Activated T-helper 1 cell treated with Interleukin-2 at 50 U/mL for 16 hours (primary cell): ENCODE measurements at places on chromosomes 3 and 15.

DNA sequence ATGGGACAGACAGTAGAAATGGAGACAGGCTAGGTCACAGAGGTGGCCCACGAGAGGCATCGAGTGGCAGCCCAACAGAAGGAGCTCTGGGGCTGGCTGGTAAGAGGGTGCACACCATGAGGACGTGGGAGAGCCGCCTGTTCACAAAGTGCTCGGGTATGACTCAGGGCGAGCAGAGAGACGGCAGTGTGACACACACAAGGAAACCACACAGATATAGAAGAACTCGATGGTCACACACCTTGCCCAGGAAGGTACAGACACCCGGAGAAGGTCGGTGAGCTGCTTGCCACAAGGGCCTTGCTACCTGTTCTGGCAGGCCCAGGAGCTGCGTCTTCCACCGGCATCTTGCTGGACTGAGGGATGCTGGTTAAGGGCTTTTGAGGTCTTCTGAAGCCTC is 50.2 kb downstream of the CA12 start:
- DNase-seq, result no peak

DNA sequence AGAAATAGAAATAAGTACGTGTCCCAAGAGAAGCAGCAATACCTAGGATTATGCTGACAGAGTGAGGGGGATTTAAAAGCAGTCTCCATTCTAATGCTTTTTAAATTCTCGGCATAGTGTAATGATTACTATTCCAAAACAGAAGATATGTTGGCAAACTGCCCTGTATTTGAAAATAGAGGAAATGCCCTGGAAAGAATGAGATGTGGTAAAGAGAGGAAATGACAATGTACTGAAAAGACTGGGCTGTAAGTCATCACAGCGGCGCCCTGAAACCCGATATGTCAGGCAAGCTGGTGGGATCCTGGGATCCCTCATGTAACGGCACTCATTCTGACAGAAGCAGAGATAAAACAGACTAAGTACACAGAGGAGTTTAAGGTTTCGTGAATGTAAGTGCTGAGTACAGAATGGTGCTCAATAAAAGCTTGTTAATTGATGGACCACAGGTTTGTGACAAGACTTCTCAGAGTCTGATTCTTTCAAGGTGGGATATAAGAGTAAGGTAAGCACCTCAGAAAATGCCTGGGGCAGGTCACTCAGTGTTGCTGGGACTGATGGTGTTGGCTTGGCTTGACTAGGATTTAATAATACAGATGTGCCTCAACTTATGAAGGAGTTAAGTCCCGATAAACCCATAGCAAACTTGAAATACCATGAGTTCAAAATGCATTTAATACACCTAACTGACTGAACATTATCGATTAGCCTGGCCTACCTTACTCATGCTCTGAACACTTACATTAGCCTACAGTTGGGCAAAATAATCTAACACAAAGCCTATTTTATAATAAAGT is 91.4 kb downstream of the NFKBIZ start:
- no peak for DNase-seq

- no peak for DNase-seq
These were observed 192.5 kb upstream of the CGNL1 start for GRCh38 chr15:57183614-57184344.

DNA sequence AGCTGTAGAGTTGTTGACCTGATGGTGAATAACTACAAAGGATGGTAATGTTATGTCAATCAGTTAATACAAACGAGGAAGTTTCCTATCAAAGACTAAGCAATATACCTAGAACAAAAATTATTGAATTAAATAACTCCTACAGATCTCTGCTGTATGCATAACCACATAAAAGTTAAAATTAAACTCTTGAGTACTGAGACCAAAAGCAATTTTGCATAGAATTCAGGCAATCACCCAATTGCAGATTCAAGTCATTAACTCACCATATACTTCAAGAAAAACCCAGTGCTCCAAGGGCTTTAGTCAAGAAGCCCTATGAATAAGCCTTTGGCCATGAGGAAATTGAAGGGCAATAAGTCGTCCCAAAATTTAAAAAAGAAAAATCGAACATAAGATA is 518.8 kb downstream of the MECOM start:
- no peak for DNase-seq

- no peak for DNase-seq
These were observed 37.1 kb downstream of the EIF4E3 start for GRCh38 chr3:71688121-71688520.

- no peak for DNase-seq
These were observed 22.2 kb downstream of the MRPS25 start for GRCh38 chr3:15042936-15043335.

- DNase-seq, result no peak
These were observed 22.6 kb upstream of the RASGRP1 start for GRCh38 chr15:38587214-38587613.

GRCh38 chr3:177145954-177146353 is 51.3 kb downstream of the TBL1XR1 start:
- no peak for DNase-seq

GRCh38 chr3:133460809-133461208 is 61.0 kb downstream of the BFSP2 start:
- no peak for DNase-seq

DNA sequence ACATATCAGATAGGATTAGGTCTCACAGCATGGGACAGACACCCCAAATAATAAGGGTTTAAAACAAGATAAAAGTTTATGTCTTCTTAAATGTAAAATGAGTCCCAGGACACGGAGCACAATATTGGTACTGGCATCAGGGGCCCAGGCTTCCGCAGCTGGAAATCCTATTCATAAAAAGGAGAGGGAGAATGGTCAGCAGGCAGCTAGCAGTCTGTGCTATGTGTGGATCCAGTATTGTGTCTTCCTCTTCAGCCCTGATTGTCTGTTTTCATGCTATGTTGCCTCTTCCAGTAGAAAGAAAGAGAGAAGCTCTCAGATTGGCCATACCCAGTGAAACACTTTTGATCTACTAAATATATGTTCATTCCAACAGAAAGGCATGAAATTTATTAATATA is 319.3 kb upstream of the SLCO3A1 start:
- DNase-seq, result no peak

DNA sequence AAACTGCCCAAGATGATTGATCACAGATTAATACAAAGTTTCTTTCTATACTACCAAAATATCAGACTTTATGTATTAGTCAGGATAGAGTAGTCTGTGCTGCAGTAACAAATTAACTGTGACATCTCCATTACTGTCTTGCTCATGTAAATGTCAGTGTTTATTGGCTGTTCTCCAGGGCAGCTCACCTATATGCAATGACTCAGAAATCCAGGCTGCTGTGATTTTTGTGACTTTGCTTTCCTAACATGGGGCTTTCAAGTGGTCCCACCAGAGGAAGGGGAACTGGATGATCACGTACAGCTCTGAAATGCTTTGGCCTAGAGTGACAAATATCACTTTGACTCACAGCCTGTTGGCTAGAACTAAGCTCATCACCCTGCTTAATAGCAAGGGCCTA is 12.9 kb downstream of the PLS1 start:
- DNase-seq, result no peak

- DNase-seq, result no peak
These were observed 10.7 kb downstream of the CNTN6 start for GRCh38 chr3:1103525-1103924.

DNA sequence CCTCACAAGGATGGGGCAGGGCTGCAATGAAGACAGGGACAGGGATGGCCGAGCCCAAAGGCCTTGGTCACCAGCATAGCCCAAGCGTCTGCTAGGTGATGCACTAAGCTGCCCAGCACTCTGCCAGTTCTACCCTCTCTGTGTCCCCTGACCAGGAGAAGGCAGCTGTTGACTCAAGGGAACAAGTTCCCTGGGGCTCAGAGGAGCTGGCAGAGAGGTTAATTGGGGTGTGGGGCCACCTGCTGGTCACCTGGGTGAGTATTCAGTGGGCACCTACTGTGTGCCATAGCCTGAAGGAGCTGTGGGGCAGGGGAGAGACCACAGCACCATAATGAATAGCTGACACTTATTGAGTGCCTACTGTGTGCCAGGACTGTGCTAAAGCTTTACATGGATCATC is 22.0 kb upstream of the DOCK3 start:
- DNase-seq, result peak; percentile 29

GRCh38 chr3:46856576-46857471 is 6.4 kb downstream of the MYL3 start:
- no peak for DNase-seq

DNA sequence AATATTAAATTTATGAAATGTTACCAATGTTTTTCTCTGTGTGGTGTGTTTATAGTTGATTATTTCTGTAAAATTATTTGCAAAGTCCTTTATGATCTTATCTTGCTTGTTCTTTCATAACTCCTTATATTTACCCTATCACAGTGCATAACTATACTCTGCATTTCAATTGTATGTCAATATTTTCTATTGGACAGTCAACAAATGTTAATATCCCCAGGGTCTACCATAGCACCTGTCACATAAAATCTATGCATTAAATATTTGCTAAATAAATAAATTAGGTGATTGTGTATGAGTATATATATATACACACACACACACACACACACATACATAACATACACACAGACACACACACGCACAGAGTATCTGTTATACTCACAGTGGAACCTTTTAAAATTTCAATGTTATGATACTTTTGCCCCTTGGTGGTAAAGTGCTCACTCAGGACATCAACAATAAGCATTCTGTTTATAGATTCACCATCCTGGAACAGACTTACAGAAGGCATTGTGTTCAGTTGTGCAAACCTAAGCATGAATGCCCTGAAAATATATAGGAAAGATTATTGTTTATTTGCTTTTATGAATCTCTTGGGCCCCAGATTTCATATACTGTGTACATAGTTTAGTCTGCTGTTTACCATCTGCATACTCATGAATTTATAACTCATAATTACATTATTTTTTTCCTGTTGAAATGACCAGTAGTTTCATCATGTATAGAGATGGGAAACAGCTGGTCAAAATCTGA is 443.7 kb downstream of the EPHA6 start:
- DNase-seq, result no peak

GRCh38 chr3:176415661-176416295 is 781.5 kb downstream of the TBL1XR1 start:
- no peak for DNase-seq

GRCh38 chr3:181698263-181698954 is 13.3 kb upstream of the SOX2 start:
- DNase-seq, result no peak

DNA sequence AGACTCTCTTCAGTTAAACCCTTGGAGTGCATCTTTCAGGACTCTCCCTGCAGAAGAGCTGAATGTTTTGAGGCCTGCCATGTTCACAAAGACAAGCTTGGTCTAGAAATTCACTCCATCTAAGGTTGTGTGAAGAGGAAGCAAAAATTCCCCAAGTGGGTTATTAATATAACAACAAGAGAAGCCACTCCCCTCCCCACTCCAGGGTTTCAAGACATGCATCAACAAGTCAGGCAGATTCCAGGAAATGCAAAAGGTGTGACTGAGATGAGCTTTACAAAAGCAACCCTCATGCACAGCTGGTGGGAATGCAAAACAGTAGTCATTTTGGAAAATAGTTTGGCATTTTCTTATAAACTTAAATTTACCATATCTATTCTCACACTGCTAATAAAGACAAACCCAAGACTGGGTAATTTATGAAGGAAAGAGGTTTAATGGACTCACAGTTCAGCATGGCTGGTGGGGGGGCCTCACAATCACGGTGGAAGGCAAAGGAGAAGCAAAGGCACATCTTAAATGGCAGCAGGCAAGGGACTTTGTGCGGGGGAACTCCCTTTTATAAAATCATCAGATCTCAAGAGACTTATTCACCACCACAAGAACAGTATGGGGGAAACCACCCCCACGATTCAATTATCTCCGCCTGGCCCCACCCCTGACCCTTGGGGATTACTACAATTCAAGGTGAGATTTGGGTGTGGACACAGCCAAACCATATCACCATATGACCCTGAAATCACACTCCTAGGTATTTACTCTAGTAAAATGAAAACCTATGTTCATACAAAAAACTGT is 31.3 kb downstream of the TARS3 start:
- no peak for DNase-seq

GRCh38 chr3:139120086-139121056 is 75.7 kb upstream of the PRR23C start:
- no peak for DNase-seq

DNA sequence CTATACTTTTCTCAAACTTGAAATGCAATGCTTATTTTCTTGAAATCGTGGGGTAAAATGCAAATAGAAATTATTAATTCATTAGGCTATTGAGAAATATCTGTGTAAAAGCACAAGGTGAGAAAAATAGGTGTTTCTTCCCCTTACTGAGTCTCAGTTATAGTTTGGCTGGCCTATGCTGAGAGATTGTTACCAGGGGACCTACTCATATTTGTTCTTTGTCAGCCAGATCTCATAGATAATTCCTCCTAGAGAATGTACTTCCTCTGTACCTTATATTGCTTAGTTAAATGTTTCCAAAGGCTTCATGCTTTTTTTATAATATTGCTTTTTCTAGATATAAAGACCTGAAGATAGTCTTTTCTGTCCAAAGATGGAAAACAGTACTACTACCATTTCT is 60.0 kb upstream of the TRPC1 start:
- no peak for DNase-seq

DNA sequence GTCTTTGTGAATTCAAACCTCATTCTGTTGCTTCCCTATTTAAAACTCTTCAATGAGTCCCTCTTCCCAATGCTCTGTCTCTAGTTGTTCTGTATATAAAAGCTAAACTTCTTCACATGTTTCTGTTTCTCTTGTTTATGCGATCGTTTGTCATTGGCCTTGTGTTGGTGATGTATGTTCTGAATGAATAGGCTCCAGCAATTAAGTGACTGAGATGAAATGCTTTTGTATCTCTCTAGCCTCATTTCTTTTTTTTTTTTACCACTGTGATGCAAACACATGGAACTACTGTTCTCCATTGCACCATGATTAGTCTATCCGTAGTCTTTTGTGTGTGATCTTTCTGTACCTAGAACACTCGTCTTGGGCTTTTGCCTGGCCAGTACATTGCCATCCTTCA is 380.5 kb upstream of the TPRG1 start:
- DNase-seq, result no peak

DNA sequence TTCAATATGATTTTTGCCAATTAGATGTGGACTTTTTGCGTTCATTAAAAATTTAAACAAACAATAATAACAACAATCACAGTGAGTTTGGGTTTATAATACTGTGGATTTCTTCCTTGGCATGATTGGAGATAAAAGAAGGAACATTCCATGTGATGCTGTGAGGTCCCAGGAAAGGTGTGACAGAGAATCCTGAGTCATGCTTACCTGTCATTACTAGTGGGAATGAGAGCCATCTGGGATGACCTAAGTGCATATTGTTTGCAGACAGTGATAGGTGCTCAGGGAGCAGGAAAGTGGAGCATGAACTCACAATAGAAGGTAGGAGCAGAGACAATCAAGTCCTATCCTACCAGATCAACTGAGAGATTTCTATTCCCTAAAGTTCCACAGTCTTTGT is 766.5 kb upstream of the CFAP20DC start:
- DNase-seq, result no peak

GRCh38 chr3:143974271-143975238 is 2.9 kb downstream of the DIPK2A start:
- DNase-seq, result no peak

DNA sequence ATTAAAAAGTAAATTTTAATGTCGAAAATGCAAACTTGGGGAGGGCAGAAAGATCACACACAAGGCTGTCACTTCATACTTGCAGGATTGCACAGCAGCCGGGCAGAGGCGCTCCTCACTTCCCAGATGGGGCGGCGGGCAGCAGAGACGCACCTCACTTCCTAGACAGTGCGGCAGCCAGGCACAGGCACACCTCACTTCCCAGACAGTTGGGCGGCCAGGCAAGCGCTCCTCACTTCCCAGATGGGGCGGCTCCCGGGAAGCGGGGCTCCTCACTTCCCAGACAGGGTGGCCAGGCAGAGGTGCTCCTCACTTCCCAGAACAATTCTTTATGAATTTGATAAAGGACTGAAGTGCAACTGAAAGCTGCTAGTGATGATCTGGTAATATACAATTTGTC is 21.2 kb downstream of the RLBP1 start:
- DNase-seq, result no peak
